ENCODE measurements at places on chromosomes 16 and 17.
A peak's percentile ranks its signal among the peaks of the same experiment; 100 is the strongest.

DNA sequence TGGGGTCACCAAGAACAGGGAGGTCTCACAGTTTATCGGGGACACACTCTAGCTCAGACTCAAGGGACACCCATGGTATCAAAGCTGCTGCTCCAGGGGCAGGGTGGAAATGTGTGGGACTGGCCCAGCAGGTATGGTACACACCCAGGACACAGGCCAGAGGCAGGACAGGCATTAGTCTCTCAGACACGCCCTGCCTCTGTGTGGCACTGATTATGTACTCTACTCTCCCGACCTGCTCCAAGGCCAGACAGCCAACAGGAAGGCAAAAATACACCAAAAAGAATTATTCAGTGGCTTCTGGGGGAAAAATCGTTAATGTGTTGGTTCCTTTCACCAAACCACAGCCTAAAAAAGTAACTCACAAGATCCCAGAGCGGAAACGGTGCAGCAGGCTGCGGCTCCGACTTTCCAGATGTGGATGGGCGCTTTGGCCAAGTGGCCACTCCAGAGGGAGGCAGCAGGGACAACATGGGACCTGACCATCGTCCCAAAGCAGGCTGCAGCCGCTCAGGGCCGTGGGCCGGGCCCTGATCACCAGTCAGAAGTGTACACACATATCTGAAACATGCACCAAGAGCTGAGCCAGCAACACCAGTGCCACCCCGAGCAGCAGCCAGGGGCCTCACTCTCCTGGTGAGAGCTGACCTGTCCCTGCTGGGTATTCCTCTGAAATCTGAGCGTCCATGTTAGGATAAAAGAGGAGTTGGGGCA, 1.0 kb upstream of the SIRT7 start:
- no peak for DNase-seq

- no peak for DNase-seq
Observed at GRCh38 chr16:69858191-69859104, 92.7 kb upstream of the CLEC18A start.

DNA sequence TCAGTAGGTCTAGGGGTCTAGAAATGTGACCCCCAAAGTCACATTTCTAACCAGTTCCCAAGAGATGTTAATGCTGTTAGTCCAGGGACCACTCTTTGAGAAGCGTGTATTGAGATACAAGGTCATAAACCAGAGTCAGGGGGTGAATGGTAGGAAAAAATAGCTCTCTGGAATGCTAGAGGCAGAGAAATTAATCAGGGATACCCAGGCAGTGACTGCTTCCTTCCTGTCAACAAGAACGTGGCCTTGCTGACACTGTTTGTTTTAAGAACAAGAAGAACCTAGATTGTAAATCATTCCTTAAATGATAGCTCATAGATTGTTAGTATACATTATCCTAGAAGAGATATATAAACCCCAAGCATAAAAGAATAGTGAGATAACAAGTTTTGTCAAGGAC, 43.8 kb downstream of the PITPNM3 start:
- DNase-seq, result no peak

- no peak for DNase-seq
Observed at GRCh38 chr16:78697426-78697825, 598.0 kb downstream of the WWOX start.

GRCh38 chr16:30033270-30033669, 2.2 kb upstream of the TLCD3B start:
- DNase-seq, result no peak

DNA sequence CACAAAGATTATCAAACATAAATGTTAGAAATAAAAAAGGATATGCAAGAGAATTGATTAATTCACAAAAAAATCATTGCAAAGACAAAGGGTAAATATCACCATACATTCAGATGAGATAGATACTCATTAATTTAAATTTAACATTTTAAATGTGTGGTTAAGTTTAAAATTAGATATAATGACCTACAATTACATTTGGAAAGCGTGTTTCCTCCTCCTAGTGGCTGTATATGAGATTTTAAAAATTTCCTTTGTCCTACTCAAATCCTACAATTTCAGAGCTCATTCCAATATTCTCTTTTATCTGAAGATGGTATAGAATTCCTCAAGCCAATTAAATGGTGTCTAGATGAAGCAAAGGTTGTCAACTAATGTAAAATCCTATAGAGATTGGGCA, 169.2 kb upstream of the CDH8 start:
- no peak for DNase-seq

DNA sequence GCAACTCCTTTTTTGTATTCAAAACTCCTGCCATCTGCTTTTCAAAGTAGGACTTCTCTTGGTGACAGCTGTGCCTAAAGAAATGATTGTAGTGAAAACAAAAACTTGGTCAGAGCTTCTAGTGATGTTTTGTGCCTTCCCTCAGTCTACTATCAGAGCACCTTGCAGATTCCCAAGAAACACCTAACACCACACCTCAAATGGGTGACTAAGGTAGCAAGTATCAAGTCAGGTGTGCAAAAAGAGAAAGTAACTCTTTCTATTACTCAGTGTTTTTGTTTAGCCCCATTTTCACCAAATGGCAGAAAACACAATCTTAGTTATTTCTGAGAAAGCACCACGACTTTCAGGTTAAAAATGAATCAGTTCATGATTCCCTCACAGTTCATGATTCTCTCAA, 2.0 kb upstream of the PMFBP1 start:
- DNase-seq, result no peak

DNA sequence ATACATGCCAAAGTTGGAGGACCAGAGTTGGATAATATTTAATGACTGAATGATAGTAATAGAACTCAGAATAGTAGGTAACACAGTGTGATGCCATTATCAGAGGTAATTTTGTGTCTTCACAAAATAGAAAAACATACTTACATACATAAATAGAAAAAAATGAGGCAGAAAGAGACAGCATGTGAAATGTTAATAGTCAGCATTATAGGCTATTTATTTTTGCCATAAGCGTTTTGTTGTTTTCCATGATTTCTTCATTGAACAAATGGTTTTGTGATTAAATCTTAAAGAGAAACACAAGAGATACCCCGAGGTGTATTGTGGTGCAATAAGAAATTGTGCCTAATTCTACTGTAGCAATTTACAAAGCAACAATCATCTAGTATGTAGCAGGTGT, 626.3 kb downstream of the KCNJ2 start:
- DNase-seq, result no peak

DNA sequence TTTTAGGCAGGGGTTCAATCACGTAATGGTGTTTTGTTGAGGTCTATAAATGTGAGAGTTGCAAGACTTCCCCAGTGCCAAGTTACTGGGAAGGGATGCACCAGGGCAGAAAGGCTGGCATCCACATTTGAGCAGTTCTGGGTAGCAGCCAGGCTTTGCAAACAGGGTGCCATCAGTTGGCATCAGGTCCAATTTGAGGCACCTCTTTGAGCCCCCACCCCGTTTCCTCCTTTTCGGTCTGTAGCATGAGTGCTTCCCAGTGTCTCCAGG, 142.6 kb upstream of the CACNG5 start:
- DNase-seq, result no peak

GRCh38 chr17:16449121-16449570, 33.8 kb downstream of the TRPV2 start:
- no peak for DNase-seq

DNA sequence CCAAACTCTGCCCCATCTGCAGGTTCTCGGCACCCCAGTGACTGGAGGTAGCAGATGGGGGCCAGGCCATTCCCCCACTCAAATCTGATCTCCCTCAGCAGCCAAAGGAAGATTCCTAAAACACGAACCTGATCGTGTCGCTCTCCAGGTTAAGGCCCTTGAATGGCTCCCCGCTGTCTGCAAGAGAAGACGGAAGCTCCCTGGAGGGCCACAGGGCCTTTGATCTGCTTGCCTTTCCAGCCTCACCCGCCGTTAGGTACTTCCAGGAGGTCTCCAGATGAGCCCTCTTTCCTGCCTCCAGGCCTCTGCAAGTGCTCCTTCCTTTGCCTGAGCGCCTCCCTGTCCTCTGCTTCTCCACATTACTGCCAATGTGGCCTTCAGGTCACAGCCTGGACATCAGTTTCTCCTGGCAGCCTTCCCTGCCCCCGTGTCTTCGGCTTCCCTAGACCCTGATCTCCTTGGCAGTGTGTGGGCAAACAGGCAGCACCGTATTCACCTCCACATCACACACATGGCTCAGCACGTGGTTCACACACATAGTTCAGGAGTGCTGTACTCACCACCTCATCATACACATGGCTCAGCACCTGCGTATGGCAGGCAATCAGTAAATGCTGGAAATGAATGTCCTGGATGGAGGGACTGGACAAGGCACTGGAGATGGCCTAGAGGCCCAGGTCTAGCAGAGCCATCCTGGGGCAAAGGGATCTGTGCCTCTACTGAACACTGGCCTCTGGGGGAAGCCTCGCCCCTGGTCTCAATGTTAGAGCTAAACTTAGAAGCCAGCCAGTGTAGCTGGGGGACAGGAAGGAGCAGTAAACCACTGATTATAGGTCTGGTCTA, 26.4 kb upstream of the MRPS23 start:
- DNase-seq, result no peak

DNA sequence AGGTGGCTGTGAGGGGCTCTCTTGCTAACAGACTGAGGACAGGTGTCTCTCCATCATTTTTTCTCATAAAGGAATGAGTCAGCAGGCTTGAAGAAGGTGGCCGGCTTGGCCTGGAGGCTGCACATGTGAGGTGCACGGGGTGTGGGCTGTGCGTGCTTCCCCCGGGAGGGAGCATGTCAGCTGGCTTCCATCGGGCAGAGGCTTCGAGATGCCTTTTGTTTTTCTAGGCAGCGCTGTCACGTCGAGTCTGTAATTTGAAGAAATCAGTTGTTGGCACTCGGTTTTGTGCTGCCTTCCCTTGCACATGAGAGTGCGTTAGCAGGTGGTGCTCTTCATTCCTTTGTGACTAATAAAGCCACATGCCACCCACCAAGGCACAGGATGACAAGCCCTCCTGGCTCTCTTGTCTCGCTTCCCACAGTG, 89.7 kb downstream of the NPIPB11 start:
- DNase-seq, result no peak

GRCh38 chr17:58319173-58320162, 9.1 kb downstream of the TSPOAP1 start:
- DNase-seq, result no peak

DNA sequence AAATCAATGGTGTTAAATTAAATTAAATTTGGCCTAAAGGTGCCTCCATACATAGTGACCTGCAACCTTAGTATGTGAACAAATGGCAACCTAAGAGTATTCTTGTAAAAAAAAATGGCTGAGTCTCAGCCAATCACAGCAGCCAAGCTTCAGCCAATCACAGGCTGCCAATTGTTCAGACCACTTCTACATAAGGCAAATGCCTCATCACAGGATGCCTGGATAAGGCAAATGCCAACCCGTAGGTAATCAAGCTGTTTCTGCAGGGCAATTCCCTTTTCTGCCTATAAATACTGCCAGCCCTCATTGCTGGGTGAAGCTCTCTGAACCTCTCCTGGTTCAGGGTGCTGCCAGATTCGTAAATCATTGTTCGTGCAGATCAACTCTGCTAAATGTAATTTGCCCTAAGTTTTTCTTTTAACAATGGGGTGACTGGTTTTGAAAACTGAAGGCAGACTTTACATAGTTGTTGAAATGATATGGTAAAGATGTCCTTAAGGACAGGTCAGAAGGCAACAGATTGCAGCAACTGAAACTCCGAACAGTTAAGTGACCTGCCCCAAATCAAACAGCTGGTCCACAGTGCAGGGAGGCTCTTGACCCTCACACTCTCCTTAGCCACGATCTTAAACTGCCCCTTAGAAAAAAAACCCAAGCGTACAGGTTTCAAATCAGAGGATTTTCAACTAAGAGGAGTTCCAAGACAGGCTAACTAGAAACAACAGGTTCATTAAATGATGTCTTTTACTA, 50.3 kb downstream of the N4BP1 start:
- peak; percentile 50 for DNase-seq

DNA sequence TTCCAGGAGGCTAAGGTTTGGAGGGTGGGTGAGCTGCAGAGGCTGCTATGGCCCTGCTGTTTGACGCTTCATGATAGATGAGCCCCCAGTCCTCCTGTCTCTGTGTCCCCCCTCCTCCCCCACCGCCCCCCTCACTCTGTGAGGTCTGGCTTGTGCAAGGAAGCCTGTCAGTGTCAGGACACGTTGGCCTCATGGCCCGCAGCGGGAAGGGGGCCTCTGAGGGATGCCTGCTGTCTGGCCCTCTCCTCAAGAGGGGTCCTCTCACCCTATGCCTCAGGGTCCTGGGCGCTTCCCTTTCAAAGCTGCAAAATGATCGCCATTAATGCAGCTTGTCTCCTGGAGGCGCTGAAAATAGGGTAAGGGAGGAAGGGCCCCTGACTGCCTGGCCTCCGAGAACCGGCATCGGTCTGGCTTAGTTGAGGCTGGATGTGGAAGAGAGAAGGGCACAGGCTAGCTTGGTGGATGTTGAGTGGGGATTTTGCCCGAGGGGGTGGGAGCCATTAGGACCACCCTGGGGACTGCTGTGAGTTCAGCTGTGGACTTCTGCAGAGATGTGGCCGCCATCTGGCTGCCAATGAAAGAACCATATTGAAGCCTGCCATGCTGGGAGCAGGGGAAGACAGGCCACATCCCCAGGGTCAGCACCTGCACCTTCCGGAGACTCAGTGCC, 14.8 kb upstream of the GOSR2 start:
- DNase-seq, result no peak
